ENCODE measurements at places on chromosomes 2 and 18. TPM values are rescaled to one million over a fixed set of nuclear protein-coding genes. Genes with fewer than 3 reads are reported as not detected.

Gene TUBB6
- polyA plus RNA-seq, result 1,680 TPM

Gene SLC40A1
- not detected for polyA plus RNA-seq

Gene HOXD12
- not detected for polyA plus RNA-seq

Gene CHST10
- 6.9 TPM for polyA plus RNA-seq

Gene PPM1B
- polyA plus RNA-seq, result 9.7 TPM

Gene NIF3L1
- polyA plus RNA-seq, result 42.9 TPM

Gene SERPINE2
- polyA plus RNA-seq, result 307 TPM

Gene EFR3B
- polyA plus RNA-seq, result 0.02 TPM

Gene EGR4
- 0.02 TPM for polyA plus RNA-seq

Gene SCYGR2
- not detected for polyA plus RNA-seq

DNA sequence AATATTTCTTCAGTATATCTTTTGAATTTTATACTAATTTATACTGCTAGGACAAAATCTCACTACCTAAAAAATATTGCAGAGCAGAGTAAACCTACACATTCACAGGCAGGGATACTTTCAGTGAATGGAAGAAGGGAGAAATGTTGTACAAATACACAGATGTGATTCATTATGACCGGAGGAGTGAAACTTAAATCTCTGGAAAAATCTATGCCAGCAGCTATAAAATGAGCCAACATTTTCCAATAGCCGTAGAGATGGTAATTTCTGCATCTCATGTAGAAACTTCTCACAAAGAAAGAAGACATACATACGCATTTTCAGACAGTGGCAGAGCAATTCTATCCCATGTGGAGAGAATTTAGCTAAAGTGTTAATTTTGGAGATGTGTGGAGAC is 54.8 kb downstream of the KCNS3 start:
- no peak for DNase-seq

DNA sequence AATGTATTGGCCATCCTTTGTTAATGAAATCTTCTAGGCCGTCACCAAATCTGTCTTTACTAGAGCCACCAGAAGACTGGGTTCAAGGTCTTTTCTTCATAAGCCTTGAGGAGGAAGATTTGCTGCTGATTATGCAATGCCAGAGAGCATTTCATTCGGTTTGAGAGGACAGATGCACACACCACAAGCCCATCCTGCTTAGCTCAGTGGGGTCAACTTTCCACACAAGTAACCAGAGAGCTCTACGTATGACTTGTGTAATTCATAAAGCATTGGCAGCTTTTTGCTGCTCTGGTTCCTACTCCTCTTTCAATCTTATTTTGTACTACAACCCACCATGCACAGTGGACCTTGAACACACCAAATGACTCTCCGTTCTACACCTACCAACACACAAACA is 106.9 kb downstream of the OSR1 start:
- DNase-seq, result no peak

DNA sequence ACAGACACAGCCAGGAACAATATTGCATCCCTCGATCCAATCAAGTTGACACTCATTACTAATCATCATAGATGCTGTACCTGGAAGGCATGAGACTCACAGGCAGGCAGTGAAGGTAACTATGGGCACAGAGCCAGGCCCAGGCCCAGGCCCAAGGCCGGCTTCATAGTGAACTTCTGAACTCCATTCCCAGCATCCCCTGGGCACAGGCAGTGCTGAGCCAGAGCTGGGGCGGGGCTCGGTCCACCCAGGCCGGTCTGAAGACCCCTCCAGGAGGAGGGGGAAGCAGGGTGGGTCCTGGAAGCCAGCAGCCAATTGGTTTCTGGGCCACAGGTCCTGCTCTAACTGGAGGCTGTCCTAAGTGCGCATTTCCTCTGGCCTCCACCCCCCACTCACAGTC is 37.6 kb downstream of the MLPH start:
- no peak for DNase-seq

GRCh38 chr2:74834792-74835755 is 1.1 kb downstream of the HK2 start:
- peak; percentile 66 for DNase-seq

DNA sequence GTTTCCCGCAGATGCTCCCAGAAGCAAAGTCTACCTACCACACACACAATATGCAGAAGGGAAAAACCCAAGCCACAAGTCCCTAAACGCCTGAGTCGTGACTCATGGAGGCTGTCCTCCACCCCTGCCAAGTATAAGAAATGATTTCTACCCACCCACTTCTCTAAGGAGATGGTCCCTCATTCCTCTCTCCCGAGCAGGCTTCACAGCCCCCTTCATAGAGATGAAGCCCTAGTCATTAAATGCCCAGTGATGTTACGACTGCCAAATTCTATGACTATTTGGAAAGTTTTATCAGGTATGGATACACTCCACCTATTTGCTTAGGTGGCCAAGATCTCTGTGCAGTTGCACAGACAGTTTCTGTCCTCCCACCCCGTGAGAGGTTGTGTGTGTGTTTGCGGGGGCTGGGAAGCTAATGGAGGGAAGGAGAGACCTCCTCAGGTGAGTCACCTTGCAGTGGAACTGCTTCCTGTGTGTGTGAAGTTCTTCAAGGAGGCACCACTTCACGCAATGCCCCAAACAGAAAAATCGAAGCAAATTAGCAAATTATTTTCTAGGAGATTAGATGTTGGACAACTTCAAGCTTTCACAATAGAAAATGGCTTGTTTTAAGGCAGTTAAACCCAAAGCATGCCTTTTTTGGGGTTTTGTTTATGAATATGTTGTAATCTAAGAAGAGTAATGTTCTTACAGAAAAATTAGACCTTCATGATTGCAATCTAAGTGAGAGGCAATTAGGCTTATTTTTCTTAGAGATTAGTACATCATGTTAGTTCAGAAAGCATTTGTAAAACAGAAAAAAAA is 175.2 kb downstream of the TGIF1 start:
- DNase-seq, result peak; percentile 97

DNA sequence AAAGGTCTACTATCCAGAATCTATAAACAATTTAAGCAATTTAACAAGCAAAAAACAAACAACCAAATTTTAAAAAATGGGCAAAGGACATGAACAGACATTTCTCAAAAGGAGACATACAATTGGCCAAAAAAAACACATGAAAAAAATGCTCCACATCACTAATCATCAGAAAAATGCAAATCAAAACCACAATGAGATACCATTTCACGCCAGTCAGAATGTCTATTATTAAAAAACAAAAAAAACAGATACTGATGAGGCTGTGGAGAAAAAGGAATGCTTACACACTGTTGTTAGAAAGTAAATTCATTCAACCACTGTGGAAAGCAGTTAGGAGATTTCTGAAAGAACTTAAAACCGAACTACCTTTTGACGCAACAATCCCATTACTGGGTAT is 66.4 kb upstream of the SESTD1 start:
- DNase-seq, result no peak

DNA sequence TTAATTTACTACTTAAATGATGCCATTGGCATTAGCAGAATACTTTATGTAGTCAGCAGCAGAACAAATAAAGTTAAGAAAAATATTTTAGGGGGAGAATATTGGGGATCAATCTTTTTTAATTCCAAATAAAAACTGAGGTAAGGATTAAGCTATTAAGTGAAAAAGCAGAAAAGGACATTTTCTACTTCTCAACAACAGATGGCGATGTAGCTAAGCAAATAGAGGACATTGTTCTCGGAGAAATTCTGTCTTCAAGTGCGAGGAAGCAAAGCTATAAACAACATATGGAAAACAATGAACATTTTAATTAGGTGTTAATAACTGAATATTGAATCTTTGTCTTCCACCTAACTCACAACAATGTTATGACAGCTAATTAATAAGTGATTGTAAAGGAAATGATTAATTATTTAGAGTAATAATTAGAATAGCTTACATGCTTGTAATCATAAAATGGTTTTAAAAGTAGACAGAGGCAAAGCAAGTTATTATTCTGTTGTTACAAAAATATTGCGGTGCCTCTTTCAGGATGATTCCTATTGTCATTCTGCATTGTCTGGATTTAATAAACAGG is 32.9 kb upstream of the CCDC93 start:
- DNase-seq, result peak; percentile 21

DNA sequence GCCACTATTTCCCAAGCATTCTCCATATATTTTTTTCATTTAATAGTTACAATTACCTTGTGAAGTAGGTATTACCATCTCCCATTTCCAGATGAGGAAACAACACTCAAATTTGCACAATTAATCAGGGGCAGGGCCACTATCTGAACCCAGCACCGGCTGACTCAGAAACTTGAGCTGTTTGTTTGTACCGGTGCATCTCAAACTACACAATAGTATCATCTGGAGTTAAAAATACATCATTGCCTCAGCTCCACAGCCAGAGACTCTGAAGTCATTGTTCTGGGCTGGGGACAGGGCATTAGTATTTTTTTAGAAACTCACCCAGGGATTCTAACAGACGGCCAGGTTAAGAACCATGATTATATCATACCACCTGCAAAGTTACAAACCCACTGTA is 55.9 kb downstream of the CDCA7 start:
- DNase-seq, result no peak

DNA sequence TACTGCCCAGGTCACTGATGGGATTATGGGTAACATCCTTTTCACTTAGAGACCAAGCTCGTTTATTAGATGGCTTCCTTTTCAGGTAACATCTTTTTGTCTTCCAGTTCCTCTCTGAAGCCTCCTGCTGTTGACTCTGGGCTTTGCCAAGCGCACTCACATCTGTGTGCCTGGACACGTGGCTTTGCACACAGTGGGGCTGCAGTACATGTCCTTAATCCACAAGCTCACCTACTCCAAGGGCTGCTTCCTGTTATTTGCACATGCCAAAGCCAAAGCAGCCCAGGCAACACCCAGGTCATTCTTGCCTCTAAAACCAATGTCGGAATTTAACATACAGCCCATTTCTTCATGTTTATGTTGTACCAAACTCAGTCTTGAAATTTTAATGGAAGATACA is 124.2 kb upstream of the BOD1L2 start:
- DNase-seq, result no peak

DNA sequence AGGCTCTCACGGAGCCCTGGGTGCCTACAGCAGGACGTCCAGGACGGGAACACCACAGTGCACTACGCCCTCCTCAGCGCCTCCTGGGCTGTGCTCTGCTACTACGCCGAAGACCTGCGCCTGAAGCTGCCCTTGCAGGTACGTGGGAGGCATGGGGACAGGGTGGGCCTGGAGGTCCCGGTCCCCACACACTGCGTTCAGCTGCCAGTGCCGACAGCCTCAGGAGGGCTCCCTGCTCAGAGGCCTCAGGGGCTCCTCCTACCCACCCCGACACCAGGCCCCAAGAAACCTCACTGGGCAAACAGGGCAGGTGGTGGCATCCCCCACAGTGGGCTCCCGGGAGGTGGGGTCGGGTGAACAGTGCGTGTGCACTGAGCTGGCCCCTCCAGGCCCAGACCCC is 10.8 kb downstream of the ANO7 start:
- DNase-seq, result no peak

GRCh38 chr2:136134126-136134525 is 16.2 kb upstream of the CXCR4 start:
- no peak for DNase-seq

GRCh38 chr18:13363359-13363758 is 144.8 kb downstream of the LDLRAD4 start:
- no peak for DNase-seq

DNA sequence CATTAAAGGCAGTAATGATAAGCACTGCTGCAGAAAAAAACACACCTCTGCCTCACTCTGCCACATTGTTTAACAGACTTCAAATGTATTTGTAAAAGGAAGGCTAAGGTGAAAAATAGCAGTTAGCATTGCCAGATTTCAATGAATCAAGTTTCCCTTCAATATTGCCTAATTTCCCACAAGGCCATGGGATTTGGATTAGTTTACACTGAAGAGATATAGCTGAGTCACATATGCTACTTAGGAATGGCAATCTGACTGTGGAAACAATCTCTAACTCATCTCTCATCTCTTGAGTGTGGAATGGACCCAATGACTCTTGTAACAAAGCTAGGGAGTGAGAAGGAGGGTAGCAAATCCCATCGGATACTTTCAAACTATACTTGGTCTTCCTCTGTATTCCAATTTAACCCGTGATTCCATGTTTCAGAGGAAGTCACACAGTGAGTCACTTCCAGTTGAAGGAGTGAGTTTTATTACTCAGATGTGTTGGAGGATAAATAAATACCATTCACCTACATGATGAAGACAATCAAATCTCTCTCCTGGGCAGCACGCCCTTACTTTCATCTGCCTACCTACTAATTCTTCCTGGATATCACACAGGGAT is 5.1 kb downstream of the B4GALT6 start:
- DNase-seq, result peak; percentile 85

- no peak for DNase-seq
These were observed 468 bp upstream of the SATB2 start for GRCh38 chr2:199458009-199458805.

- no peak for DNase-seq
These were observed 94.0 kb downstream of the FMNL2 start for GRCh38 chr2:152428800-152429582.

DNA sequence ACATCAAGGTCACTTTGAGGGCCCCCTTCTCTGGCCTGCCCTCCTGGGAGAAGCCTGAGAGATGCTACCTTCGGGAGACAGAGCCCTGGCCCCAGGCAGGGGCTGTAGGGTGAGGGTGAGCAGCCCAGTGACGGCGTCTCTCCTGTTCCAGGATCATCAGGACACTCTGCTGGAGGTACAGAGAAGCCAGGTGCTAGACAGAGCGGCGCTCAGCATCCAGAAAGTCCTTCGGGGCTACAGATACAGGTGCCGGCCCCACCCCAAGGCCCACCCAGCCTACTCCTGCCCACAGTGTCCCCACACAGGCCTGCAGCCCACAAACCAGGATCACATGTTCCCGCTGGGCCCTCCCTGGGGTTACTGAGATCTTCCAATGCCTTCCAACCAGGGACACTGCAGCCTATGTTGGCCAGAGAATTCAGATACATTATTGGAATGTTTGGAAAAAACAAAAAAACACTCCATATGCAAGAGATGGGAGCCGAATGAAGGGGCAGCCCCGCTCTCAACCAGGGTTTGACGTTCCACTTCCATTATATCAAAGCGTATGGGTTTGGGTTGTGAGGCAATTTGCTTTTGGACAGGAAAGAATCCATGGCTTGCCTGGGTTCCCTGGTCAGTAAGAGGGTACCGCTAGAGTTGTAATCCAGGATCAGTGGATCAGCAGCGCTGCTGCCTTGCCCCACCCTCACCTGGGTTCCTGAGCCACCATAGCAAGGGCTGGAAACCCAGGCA is 49.5 kb upstream of the GPR17 start:
- no peak for DNase-seq

DNA sequence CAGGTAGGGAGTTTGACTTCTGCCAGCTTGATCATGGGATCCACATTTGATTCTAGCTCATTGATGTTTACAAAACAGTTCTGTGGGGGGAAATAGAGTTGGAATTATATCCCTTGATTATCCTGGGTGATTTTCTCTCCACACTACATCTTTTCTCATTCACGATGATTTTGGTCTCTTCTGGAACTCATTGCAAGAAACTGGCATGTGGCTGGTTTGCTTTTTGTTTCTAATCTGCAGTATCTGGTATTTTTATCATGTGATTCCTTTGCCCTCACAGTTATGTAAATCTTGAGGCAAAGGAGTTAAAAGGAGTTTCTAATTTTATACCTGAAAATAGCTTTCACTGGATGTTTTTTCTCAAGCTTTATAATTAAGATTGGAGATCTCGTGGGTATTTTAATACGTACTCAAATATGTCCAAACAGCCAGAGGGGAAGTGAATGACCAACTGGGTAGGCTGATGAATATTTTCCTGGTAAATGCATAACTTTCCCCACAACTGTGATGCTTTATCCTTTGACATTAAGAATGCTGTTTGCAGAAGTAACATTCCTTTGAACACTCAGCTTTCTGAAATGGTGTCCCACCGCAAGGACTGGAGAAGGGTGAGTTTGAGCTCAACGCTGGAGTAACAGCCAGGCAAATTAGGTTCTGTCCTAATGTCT is 502.9 kb upstream of the ZEB2 start:
- DNase-seq, result no peak

Data from mammary epithelial cell (primary cell).